ENCODE measurements at places on chromosomes 16 and 17. TPM values are rescaled to one million over a fixed set of nuclear protein-coding genes. Genes with fewer than 3 reads are reported as not detected.

ZNF750 gene
- total RNA-seq, result not detected

GRCh38 chr17:9109933-9110332 is 88.6 kb downstream of the NTN1 start:
- no peak for DNase-seq

- DNase-seq, result peak; percentile 33
Measured at GRCh38 chr17:78873519-78874340, 29.3 kb downstream of the CEP295NL start.

GRCh38 chr17:51699303-51699702 is 439.0 kb downstream of the UTP18 start:
- DNase-seq, result peak; percentile 14

SPNS2 gene
- 0.34 TPM for total RNA-seq

FOXN1 gene
- total RNA-seq, result not detected

DNA sequence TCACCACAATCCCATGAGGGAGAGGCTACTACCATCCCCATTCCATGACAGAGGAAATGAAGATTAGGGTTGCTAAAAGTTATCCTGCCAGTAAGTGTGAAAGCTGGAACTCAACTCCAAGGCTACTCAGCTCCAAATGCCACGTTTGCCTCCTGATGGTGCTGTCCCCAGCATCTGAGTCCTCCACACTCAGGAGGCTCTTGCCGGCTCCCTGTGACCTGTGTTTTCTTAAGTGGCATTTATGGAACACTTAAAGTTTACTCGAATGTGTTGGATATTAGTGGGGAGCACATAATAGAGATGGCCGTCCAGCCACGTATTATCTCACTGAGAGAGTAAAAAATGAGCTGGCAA is 267.9 kb downstream of the CBLN1 start:
- DNase-seq, result no peak

SLC25A10 gene
- 9.1 TPM for total RNA-seq

DNA sequence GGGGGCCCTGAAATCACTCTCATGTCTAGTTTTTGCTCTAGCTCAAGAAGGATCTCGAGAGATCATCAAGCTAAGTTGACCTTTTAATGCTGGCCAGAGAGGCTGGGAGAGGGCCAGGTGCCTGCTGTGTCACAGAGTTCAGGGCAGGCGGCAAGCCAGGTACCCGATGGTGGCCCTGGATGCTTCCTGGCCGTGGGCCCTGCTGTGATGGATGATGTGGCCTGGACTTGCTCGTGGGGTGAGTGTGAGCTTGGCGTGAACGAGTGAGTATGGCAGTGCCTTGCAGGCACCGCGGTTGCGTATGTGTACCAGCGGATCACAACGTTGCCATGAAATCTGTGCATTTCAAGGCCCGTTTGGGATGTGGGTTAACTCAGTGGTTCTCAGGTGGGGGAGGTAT is 7.4 kb downstream of the IRF8 start:
- no peak for DNase-seq

GRCh38 chr16:86302421-86303109 is 207.8 kb upstream of the FOXF1 start:
- no peak for DNase-seq

DNA sequence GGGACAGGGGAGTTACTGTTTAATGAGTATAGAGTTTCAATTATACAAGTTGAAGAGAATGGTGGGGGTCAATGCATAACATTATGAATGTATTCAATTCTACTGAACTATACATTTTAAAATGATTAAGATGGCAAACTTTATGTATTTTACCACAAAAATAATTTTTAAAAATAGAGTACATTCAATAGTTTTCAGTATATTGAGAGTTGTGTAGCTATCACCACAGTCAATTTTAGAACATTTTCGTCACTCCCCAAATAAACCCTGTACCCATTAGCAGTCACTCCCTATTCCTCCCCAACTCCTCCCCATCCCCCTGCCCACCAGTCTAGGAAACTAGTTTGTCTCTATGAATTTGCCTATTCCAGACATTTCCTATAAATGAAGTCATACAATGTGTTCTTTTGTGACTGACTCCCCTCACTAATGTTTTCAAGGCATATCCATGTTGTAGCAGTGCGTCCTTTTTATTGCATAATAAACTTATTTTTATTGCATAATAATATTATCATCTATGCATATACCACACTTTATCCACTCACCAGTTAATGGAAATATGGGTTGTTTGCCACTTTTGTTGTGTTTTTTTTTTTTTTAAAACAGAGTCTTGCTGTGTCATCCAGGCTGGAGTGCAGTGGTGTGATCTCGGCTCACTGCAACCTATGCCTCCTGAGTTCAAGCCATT is 52.5 kb upstream of the ERN1 start:
- DNase-seq, result no peak

- DNase-seq, result no peak
Measured at GRCh38 chr16:46859719-46860152, 24.4 kb upstream of the GPT2 start.

VTN gene
- total RNA-seq, result 0.25 TPM

DNA sequence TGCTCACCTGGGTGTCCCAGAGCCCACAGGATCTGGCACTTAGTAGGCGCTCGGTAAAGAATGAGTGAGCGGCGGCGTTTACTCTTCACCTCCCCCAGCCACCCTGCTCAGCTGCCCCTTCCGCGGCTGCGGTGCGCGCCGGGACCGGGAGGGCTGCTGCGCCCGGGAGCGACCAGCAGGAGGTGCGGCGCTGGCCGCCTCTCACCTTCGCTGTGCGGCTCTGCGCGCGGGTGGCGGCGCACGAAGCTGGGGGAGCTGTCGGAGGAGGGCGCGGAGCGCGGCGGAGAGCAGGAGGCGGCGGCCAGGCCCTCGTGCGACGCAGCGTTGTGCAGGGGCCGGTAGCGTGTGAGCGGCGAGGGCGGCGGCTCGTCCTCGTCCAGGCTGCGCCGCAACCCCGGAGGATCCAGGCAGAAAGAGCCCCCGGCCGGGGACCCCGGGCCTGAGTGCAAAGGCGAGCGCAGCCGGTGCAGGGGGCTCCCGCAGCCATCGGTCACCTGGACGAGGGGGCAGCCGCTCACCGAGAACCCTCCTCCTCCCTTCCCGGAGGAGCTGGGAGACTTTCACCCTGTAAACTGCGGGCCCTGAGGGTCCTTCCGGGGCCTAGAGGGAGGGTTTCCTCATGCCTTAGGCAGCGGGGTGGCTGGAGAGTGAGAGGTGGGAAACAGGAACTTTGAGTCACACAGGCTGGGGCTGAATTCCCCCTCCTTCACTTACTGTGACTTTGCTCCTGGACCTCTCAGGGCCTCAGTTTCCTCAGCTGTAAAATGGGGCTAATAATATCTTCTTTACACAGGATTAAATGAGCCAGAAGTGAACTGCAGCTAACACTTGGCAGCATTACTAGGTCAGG is 12.5 kb downstream of the SAMD14 start:
- peak; percentile 92 for DNase-seq

DNA sequence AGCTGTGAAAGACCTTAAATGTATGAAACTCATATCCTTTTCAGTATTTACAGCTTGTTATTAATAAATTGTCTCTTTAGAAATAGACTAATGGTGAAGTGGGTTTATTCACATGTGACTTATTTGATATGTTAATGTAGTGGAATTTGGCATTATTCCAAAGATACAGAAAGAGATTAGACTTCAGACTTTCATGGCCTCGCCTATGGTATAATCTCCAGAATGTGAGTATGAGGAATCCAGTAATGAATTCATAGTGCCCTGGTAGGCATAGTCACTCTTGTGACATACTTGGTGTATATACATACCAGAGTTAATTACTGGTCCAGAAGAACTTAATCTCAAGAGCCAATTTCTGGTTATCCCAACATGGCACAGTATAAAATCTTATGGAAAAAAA is 72.7 kb downstream of the OMG start:
- no peak for DNase-seq

DNA sequence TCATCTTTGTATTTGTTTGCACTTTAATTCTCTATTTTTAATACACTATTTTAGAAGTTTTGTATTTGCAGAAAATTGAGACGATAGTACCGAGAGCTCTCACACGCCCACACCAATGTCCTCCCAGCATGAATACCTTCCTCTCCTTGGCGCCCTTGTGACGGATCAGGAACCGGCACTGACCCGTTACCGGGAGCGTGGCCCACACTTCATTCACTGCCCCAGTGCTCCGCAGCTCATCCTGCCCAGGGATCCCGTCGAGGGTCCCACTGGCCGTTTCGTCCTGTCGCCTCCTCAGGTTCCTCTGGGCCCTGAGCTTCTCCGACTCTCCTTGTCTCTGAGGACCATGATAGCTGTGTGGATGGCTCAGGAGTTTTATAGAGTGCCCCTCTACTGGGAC is 50.6 kb downstream of the KLHDC4 start:
- no peak for DNase-seq

DNA sequence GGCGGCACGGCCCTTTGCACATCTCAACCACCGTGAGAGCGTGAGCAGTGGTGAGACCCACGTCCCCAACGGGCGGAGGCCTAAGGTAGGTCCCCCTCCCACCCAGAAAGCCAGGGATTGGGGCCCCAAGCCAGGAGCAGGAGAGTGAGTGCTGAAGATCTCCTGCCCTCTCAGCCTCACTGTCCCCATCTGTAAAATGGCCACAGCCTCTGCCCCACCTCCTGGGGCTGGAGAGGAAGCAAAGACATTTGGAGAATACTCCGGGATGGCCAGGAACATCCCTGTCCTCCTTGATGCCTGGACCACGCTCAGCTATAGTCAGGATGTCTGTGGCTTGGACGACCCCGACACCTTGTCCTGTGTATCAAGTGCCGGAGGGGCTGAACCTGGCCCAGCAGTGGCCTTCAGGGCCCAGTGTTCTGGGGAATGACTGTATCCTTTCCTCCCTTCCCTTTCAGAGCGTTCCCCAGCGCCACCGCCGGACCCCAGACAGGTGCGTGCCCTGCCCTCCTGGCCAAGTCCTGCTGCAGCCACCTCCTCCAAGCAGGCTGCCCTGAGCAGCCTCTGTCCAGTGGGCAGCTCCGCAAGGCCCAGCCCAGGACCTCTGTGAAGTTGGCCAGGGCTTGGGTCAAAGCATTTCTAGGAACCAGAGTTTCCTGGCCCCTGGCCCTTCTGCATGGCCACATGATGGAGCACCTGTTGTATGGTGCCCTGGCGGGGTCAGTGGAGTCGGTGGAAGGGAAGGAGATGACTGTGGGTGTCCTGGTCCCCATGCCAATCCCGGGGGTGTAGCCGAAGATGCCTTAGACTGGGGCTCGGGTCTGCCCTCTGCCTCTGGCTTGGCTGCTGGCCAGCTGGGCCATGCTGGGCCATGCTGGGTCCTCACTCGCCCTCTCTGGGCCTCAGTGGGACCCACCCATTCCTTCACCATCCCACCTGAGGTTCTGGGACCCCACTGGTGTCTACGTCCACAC is 38.4 kb downstream of the ADCY7 start:
- no peak for DNase-seq

PTX4 gene
- total RNA-seq, result not detected

- no peak for DNase-seq
Measured at GRCh38 chr17:72125742-72126141, 4.9 kb downstream of the SOX9 start.

- no peak for DNase-seq
Measured at GRCh38 chr16:26598061-26598460, 468.7 kb upstream of the C16orf82 start.

DNA sequence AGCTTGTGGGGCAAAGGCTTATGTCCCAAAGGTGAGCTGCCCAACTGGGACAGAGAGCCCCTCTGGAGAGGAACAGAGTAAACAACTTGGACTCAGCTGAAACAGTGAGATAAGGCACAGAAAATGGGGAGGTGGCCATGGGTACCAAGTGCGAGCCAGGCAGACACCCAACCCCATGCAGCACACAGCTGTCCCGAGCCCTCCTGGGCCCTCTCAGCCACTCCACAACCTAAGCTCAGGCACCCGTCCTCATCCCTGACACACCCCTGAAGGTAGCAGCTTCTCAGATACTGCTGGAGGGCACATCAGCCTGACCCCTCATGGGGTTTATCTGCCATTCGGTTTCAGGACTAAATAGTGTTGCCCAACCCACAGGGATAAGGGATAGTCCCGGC is 4.8 kb upstream of the GFOD2 start:
- no peak for DNase-seq

MFAP4 gene
- not detected for total RNA-seq

GRCh38 chr17:49480836-49481615 is 14.1 kb upstream of the NGFR start:
- DNase-seq, result no peak

Measured in neural progenitor cell (in vitro differentiated cells).